Stimulated activated CD4-positive, alpha-beta T cell treated with anti-CD3 and anti-CD28 coated beads, Interleukin-1b, Interleukin-23, amount 100 ng/mL, for 4 hours (primary cell): ENCODE measurements at places on chromosomes 1 and 21.

- peak; percentile 12 for DNase-seq
Measured at GRCh38 chr1:234125283-234125682, 220.8 kb downstream of the SLC35F3 start.

- no peak for DNase-seq
Measured at GRCh38 chr1:152244576-152245273, 20.7 kb upstream of the HRNR start.

GRCh38 chr21:22791376-22791775 is 1793.2 kb downstream of the NCAM2 start:
- no peak for DNase-seq

GRCh38 chr1:62269439-62269838 is 49.8 kb downstream of the KANK4 start:
- DNase-seq: no peak

DNA sequence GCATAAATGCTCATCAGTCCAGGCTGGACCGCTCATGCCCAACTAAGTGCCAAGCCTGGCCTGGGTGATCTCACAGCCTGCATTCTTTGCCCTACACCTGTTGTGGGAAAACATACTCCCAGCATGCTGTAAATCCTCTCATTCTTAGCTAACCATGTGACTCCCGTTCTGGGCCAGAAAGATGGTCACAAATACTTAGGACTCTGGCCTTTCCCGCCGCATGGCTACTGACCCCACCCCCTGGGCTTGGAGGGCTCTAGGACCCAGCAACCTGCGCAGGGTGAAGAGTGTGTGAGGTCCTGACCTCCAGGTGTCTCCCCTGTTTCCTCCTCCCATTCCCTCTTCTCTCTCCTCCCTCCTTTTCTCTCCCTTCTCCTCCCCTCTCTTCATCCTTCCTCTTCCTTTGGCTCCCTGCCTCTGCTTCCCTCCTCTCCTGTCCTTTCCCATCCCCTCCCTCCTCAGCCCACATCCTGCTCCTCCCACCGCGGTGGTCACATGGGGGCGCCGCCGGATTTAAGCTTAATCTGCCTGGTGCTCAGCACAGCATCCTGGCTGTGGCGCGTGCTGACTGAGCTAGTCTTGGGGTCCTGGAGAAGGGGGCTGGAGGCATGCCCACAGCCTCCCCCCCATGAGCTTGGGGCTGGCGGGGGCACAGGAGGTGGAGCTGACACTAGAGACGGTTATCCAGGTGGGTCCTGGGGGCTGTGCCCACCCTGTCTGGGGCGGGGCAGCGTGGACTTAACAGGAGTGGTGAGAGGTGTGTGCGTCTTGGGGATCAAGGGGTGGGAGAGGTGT is at the start of gene CROCC:
CROCC (plus strand) TSS at position 541 of the 795 bp plus-strand sequence; CDS start at position 629, 88 bp downstream.
- no peak for DNase-seq

DNA sequence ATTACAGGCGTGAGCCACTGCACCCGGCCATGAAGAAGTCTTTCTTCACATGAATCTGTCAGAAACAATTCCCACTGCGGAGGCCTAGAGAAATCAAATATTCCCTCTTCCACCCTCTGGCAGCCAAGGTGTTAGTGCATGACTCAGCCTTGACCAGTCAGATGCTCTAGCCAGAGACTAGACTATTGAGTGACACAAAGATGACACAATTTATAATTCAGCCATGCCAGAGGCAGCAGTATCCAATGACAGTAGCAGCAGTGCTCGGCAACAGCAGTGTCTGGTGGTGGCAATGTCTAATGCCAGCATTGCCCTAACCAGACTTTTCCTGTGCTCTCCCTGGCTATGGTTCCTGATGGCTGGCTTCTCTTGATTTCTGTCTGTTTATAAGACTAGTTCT is 8.7 kb downstream of the CTXND2 start:
- no peak for DNase-seq

- no peak for DNase-seq
Measured at GRCh38 chr1:29931477-29932175, 695.3 kb downstream of the PTPRU start.

- peak; percentile 54 for DNase-seq
Measured at GRCh38 chr1:41241749-41242341, at the start of gene SCMH1. SCMH1 (minus strand) TSS chr1:41242306; CDS start chr1:41186133, 56,173 bp downstream.

- no peak for DNase-seq
Measured at GRCh38 chr1:98172578-98172977, 251.7 kb upstream of the DPYD start.

DNA sequence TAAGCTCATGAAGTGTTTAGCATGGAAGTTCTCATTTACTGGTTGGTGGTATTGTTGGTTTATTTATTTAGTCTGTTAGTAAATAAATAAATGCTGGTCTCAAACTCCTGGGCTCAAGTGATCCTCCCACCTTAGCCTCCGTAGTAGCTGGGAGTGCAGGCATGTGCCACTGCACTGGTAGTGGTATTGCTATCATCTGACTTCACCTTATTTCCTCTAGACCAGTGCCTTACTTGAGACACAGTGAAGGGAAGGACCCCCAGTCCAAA is 1.4 kb upstream of the SLC2A1 start:
- DNase-seq: no peak

DNA sequence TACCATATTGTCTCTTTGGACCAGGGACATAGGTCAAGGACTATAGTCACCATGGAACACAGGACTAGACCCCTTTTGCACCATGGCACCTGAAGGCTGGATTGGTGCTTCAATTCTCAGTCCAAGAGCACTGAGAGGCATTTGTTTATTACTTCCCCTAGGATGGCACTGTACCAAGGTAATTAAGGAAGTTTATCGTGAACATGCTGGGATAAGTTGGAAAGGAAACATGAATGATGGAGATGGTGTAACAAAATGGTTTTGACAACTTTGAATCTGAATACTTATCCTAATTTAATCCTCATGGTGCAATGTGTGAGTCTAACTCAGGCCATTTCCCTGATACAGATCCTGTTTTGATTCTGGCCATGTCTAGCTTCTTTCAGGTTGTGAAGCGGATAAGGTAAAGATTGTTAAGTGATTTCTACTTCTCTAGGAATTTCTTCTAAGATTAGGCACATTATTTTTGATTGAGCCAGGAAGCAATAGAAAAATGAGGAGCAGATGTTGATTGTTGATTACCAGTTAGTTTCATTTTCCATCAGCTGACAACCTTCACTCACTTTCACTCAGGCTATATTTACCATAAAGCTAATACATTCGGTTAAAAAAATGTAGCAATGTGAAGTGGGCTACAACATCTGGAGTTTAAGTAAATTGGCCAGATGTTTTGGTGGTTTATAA is 37.3 kb upstream of the SIPA1L2 start:
- DNase-seq: no peak

DNA sequence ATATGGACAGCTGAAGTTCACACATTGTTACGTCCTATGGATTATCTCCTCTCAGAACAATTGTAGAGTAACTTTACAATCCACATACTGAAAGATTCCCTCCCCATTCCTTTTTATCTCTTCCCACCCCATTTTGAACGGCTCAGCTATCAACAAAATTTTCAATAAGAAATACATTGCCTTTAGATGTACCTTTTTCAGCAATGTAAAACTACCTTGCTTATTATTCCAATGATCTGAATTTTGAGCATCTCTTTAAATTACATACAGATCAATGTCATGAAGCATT is 503.7 kb downstream of the SMYD3 start:
- DNase-seq: no peak

DNA sequence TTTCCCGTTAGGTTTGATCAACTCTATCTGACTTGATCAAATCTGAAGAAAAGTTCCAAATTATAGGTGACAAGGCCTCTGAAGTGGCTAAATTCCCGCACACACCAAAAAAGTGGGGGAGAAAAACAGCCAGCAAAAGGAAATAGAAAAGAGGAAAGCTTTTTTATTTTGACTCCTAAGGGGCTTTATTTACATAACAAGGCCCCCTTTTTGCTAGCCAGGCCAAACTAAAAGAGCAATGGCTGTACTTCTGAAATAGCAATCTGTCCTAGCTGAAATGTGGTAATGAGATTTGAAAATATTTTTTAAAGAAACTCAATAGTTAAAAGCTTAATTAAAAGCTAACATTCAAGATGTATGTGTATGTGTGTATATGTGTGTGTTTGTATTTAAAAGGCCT is 311.5 kb upstream of the POGK start:
- no peak for DNase-seq

DNA sequence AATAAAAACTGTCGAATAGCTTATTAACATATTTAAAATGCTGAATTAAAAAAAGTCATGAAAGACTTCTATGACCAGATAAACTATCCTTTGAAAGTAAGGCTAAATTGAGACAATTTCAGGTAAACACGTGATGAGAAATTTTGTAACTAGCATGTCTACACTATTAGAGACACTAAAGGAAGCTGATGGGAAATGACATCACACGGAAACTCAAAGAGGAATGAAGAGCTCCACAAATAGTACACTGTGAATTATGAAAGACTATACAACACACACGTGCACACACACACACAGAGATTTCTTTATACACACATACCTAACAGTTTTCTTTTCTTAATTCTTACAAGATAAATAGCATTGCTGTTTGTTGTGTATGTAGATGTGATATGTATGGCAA is 70.9 kb upstream of the PLA2G4A start:
- DNase-seq: no peak

- DNase-seq: peak; percentile 80
Measured at GRCh38 chr1:209627732-209628196, 24.5 kb downstream of the LAMB3 start.

GRCh38 chr1:150566589-150567340 is 12.6 kb downstream of the MCL1 start:
- no peak for DNase-seq

DNA sequence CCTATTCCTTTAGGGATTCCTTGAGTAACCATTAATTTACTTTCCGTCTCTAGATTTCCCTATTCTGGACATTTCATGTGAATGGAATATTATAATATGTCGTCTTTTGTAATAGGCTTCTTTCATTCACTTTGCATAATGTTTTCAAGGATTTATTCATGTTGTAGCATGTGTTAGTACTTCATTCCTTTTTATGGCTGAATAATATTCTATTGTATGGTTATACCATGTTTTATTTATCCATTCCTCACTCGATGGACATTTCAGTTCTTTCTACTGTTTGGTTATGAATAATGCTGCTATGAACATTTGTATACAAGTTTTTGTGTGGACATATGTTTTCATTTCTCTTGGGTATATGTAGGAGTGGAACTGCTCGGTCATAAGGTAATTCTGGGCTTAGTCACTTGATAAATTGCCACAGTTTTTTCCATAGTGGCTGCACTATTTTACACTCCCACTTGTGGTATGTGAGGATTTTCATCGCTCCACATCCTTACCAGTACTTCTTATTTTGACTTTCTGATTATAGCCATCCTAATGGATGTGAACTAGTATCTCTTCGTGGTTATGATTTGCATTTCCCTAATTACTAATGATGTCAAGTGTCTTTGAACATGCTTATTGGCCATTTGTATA is 17.7 kb downstream of the PPP2R5A start:
- no peak for DNase-seq

DNA sequence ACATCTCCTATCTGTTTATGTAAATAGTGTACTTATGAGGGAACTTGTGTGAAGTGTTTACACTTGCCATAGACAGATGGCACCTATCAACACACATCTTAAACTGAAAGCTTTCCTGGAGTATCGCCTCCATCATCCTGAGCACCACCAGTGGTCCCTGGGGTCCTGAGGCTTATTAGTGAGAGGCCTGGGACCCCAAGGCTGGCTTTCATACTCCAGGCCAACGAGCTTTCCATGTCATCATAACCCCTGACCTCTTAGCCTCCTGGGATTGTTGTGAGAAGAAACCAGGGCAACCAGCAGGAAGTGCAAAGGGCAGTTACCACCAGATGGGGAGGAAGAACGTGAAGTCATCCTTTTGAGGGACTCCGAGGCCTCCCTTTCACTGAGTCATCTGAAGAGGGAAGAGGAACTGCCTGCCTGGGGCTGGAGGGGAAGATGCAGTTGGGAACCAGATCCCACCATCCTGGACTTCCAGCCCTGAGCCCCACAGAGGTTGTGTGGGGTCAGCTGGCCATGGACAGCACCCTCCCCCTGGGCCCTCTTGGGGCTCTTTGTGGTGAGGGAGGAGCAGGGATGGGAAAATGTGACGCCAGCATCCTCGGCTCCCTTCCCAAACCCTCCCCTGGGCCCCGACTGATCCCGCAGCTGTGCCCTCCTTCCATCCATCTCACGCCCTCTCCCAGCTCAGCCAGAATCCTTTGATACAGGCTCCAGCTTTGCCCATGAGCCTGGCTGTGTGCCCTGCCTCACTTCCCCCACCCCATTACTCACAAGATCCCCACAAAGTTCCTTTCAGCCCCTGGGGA is 5.8 kb downstream of the INKA2 start:
- DNase-seq: no peak

DNA sequence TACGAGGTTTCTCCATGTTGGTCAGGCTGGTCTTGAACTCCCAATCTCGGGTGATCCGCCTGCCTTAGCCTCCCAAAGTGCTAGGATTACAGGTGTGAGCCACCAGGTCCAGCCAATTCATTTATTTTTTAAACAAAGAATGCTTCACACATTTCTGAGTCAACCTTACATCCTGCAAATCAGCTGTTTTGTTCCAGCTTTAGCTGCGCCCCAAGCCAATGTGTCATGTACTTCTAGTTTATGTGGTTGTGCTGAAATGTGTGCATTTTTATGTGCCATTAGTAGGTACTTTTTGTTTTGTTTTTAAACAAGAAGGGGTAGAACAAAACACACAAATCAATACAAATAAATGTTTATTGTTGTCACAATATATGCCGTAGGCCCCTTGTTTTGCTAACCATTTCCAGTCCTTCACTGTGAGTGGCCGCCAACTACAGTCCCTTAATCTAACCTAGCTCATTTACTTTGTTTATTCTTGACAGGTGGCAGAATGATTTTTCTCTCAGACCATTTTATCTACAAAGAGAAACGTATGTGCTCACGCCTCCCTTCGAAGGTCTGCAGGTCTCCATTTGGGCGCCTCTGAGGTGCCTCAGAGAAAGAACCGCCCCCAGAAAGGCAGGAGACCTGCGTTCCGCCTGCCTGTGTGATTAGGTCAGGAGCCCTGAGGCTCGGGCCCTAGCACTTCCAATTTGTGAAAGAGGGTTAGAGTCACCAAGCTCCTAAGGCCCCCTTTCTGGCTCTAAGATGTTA is 2.8 kb upstream of the CASQ2 start:
- DNase-seq: no peak

DNA sequence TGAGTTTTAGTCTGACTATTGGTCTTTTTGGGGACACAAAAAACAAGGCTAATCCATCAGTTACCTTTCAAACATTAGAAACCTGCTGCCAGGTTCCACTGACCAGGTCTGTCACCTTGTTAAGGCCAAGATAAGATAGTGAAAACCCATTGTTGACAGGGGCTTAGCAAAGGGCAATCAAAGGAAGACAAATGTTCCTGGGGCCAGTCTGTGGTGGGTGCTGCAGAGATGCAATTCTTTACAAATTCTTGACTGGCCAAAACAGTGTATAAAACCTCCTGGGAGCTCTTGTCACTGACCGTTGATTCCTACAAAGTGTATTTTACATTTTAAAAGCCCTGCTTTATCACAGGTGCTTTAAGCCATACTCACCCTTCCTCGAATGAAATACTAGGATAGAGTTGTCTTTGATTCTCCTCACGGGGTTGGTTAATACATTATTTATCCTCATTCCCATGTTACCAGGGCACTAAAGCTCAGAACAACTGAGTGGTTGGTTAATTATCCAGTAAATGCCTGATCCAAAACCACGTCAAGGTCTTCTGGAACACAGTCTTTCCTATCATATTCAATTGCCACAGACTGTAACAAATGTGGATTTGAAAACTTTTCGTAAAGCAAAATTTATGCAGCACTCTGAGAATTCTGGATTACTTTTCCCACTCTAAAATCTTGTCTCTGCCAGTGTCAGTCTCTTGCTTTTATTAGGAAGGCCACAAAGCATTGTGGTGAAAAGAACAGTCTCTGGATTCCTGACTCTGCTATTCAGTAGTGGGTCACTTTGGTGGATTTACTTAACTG is 77.2 kb downstream of the NRIP1 start:
- DNase-seq: no peak
